ENCODE measurements at places on chromosomes 5 and 9. TPM values are rescaled to one million over a fixed set of nuclear protein-coding genes. Genes with fewer than 3 reads are reported as not detected.

The CCDC183 gene
- total RNA-seq: 1.0 TPM

The LMAN2 gene
- total RNA-seq: 294 TPM

The OGN gene
- total RNA-seq: 1.3 TPM

The EPB41L4A gene
- total RNA-seq: 0.51 TPM

The PHYHD1 gene
- 20.0 TPM for total RNA-seq

The SLC36A2 gene
- total RNA-seq: not detected

The CARD9 gene
- total RNA-seq: 1.0 TPM

DNA sequence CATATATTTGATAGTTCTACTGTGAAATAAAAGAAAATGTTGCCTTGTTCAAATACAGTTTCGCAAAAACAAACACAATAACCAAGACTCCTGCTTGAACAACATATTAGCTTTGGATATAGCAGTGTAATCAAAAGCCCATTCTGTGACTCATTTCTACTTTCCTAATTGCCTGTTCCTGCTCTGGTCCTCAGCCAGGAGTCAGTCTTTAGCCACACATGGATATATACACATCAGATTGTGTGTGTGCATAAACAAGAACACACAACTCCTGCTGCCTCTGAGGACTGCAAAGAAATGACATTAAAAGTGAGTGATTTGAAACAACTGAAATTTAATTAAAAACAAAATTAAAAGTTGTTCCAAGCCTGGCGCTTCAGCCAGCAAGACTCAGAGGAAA is 334.8 kb downstream of the TRIM32 start:
- DNase-seq: no peak

DNA sequence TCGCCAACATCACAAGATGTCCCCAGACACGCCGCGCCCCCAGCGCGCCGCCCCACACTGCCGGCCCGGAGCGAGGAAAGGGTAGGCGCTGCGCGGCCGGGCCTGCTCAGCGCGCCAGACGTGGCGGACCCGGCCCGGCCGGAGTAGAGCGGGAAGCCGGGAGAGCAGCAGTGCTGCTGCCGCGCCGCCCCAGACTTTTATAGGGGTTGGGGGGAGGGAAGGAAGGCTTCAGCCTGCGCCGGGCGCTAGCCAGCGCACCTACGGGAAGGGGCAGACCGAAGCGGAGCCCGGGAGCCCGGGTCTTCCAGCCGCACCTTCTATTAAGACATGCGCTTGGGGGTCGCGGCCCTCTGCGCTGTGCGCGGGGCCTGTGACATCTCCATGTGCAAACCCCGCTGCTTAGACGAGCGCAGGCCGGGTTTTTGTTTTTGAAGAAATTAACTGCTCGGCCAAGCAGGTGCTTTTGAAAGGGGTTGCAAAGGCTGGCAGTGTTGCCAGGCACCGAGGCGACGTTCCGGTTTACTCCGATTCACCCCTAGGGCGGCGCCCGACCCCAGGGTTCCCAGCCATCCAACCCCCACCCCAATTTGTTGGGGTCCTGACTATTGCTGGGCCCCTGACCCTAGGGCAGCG is 353 bp upstream of the PAX5 start:
- DNase-seq: peak; percentile 4

DNA sequence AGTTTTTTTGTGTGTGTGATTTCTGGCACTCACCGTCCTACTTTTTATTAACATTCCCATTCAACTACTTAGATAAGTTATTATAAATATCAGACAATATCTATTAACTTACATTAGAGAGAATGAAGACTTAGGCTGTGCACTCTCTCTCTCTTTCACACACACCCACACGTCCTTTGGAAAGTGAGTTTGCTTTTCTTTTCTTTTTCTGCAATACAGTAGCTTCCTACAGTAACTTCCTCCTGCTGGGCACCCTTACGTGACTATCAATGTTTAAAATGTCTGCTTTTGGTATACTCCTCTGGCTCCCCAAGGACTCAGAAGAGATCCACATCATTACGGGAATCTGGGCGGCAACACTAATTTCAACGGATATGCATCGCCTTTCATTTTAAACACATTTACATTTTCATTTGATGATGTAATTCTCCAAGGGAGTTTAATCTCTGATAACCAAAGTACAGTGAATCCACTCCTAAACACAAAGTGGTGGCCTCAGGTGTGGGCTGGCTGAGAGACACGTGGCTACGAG is 179.5 kb downstream of the MAPKAP1 start:
- DNase-seq: no peak

- DNase-seq: no peak
Measured at GRCh38 chr9:69918322-69918721, 97.7 kb downstream of the CFAP95 start.

GRCh38 chr5:44619875-44620610 is 188.7 kb upstream of the MRPS30 start:
- no peak for DNase-seq

DNA sequence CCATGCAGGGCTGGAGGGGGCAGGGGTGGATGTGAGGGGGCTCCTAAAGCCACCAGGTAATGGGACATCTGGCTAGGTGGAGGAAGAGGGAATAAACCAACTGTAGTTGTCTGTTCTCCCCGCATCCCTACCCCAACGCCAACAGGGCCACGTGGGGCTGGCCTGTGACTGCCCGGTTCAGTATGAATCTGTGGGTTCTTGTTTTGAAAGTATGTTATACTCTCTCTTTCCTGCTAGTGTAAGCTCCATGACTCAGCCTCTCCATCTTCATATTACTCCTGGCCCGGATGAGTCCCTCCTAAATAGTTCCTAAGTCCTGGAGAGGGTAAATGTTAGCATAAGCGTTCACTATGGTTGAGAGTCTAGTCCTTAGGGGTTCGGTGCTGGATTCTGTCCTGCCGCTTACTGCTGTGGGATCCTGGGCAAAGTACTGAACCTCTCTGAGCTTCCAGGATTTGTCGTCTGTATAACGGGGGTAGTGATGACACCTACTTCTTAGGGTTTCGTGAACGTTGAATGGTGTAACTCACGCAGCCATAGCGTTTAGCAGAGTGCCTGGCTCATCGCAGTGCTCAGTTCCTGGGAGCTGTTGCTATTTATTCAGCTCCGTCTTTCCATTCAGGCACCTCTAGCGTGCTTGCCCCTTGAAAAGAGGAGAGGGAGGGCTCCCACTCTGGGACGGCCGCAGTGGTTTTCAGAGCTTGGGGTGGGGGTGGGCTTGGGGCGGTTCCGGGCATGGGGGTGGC is 28.8 kb downstream of the LHX2 start:
- DNase-seq: no peak

GRCh38 chr5:17304282-17304681 is 86.9 kb downstream of the BASP1 start:
- peak; percentile 13 for DNase-seq

DNA sequence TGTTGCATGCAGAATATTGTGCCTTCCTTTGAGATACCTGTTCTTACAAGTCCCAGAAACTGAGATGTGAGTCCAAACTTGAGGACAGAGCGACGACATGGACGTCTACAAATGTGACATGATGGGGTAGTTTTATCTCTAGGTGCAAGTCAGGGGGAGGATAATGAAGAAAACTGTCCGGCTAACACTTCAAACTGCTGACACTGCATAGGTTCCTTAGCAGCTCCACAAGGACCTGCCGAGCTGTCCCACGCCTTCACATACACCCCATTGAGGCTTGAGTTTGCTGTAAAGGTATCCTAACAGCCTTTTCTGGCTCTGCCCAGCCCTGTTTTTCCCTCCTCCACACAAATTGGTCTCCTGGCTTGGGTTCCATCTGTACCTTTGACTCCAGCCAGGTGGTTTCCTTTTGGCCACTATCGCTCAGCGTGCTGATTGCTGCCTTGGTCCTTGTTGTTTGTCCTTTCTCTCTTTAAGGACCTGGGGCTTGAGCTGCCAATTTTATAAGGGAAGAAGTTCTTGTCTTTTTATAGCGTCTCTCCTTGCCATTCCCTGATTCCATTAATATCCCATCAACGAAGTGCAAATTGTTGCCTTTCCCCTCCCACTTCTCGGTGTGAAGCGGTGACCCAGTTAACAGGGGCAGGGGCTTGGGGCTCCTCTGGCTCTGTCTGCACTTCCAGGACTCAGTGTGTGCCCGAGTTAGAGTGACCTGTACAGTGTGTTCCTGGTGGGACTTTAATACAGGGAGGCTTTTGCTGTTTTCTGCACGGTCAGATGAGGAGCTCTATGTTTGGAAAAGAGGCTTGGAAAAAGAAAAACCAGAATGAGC is 100.3 kb downstream of the PCSK1 start:
- DNase-seq: no peak

- DNase-seq: no peak
Measured at GRCh38 chr9:121613009-121613752, 38.3 kb upstream of the DAB2IP start.

DNA sequence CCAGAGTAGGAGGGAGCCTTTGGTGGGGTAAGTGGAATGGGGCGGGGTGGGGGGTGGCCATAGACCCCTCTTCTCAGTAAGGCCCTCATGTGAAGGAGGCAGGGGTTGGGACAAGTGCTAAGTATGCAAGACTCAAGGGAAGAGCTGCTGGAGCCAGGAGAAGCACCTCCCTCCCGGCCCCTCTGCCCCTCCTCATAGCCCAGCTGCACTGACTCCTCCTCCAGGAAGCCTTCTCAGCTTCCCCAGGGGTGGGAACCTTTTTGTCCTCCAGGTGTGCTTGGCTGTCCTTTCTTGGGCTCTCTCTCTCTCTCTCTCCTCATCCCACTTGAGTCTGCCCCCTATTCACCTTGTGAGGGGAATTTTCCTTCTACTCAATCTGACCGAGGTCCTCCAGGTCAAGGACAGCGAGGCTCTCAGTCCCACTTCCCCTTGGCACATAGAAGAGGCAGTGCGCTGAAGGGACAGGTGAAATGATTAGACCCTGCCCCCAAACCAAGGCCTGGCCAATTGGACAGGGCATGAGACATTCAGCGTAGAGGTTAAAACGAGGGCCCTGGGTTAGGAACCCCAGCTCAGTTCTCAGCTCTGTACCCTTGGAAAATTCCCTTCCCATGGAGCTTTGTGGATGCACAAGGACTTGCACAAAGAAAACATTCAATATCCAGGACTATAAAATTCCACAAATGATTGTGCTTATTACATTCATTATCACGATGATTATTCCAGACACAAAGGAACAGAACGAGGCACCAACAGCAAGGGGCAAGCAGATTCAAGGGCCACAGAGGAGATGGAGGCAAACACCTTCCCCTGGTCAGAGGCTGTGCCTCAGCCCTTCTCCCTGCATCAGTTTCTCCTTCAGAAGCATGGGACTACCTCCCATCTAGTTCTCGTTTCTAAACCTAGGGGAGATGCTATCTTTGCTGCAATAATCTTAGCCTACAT is 45.6 kb upstream of the IL17B start:
- no peak for DNase-seq

DNA sequence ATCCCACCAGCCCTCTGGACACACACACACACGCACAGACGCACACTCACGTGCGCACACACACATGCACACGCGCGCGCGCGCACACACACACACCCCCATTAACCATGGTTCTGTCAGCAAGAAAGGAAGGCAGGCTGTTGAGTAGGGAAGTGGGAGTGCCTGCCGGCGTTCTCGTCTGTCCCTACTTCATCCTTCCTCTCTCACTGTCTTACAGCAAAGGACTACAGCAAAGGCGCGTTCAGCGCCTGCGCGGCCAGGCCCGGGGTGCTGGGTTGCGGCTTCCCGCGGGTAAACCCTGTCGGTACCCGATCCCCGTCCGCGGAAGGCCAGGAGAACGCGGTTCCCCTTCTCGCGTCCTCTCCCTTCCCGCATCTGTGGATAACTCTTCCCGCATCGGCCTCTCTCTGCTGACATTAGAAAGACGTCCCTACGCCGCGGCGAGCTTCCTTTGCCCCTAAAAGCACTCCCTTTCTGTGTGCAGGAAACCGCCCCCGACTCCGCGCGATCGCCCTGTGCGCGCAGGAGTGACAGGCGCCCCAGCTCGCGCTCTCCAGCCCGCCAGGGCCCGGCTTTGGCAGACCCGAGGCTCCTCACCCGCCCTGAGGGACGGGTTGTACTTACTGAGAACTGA is 219.2 kb downstream of the AGTPBP1 start:
- peak; percentile 38 for DNase-seq

- no peak for DNase-seq
Measured at GRCh38 chr5:100970646-100971255, 67.7 kb upstream of the ST8SIA4 start.

- peak; percentile 11 for DNase-seq
Measured at GRCh38 chr5:141637123-141637766, 448 bp downstream of the RELL2 start.

Measured in fibroblast of lung (primary cell).